GM19239 (cell line): ENCODE measurements at places on chromosomes 3 and 15.

GRCh38 chr3:42229942-42230688, 35.9 kb downstream of the CCK start:
- no peak for DNase-seq

- DNase-seq, result no peak
These were observed 4.6 kb upstream of the PTPN9 start for GRCh38 chr15:75583701-75584100.

- DNase-seq, result no peak
These were observed 8.6 kb upstream of the NR2F2 start for GRCh38 chr15:96321639-96322535.

DNA sequence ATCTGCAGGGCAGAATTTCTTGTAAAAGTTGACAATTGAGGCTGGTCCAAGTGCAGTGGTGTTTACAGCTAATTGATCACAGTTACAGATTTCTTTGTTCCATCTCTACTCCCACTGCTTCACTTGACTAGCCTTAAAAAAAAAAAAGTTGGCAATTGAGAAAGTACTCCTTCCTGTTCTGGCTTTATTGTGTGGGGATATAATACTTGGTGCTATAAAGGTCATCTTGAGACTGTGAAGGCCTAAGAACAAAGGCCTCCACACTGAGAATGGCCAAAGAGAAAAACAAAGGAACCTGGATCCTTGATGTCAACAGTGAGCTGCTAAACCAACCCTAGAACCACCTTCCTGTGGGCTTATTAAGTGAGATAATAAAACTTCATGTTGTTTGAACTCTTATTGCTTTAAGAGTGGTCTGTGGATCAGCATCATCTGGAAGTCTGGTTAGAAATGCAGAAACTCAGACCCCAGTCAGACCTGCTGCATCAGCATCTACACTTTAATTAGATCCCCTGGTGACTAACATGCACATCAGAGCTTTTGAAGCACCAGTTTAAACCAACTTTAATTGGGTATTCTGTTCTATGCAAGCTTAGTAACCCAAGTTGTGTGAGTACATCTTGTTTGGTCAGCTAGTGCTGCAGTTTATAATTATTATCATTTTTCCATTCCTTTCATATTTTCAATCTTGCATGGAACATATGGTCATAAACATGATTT, 55.2 kb downstream of the TMOD3 start:
- DNase-seq, result no peak

DNA sequence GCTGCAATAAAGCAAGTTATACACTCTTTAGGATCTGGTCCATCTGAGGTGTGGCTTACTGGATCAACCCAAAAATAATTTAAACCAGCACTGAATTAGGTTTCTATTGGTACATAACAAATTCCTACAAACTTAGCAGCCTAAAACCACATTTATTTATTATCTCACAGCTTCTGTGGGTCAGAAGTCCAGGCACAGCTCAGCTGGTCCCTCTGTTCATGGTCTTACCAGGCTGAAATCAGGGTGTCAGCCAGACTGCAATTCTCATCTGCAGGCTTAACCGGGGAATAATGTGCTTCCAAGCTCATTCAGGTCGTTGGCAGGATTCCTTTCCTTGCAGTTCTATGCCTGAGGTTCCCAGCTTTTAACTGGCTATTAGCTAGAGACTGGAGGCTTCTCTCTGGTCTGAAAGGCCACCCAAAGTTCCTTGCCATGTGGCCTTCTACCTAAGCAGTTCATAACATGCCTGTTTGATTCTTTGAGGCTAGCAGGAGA, 477.4 kb upstream of the WNT5A start:
- DNase-seq, result no peak

DNA sequence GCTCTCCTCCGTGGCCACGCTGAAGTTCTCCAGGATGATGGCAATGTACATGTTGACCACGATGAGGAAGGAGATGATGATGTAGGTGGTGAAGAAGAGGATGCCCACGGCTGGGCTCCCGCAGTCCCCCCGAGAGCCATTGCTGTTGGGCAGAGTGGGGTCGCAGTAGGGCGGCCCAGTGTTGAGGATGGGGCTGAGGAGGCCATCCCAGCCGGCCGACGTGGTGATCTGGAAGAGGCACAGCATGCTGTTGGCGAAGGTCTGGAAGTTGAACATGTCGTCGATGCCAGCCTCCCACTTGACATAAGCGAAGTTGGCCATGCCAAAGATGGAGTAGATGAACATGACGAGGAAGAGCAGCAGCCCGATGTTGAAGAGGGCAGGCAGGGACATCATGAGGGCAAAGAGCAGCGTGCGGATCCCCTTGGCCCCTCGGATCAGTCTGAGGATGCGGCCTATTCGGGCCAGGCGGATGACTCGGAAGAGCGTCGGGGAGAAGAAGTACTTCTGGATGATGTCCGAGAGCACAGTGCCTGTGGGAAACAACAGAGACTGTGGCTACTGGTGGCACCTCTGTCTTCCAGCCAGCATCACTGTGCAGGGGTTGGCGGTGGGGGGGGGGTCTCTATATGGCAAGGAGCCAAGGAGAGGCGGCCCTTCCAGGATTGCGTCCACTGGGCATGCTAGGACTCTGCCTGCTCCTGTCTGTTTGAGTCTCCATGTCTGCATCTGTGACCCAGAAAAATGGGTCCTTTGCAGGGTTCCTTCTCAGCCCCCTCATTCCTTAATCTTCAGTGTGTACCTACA, 55.1 kb downstream of the EXOG start:
- DNase-seq, result no peak

GRCh38 chr15:41919201-41919820, 25.5 kb upstream of the SPTBN5 start:
- DNase-seq, result no peak

DNA sequence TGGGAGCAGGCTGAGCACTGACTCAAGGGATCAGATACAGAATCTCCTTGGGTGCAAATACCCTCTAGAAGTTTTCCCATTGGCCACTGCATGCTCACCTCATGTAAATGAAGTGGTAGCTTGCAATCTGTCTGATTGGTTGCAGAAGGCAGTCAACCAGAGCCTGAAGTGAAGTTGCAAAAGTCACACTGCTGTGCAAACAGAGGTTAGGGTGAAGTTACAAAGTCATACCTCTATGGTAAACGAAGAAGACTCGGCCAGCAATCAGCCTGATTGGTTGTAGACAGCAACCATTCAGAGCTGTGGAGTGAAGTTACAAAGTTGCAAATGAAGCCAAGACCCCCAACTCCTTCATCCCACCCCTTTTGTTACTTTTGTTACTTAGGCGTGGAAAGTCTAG, 27.1 kb downstream of the STARD9 start:
- no peak for DNase-seq
